CD4-positive, alpha-beta memory T cell (primary cell): ENCODE measurements at places on chromosomes 6 and 20.

DNA sequence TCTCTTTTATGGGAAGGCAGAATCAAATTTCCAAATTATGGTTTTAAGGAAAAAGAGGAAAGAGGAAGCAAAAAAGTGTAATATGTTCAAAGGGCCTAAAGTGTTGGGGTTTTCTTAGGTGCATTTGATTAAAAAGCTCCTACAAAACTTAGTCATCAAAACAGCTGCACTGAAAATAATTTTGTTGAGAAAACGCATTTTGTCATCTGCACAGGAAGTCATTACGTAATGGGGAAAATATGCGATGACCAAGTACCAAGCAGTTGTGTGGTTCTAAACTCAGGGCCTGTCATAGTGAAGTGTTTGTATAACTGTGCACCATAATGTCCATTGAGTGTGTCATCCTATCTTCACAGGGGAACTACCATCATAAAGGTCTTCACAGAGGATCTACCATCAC lies 15.6 kb downstream of the HAO1 start:
- DNase-seq: no peak

DNA sequence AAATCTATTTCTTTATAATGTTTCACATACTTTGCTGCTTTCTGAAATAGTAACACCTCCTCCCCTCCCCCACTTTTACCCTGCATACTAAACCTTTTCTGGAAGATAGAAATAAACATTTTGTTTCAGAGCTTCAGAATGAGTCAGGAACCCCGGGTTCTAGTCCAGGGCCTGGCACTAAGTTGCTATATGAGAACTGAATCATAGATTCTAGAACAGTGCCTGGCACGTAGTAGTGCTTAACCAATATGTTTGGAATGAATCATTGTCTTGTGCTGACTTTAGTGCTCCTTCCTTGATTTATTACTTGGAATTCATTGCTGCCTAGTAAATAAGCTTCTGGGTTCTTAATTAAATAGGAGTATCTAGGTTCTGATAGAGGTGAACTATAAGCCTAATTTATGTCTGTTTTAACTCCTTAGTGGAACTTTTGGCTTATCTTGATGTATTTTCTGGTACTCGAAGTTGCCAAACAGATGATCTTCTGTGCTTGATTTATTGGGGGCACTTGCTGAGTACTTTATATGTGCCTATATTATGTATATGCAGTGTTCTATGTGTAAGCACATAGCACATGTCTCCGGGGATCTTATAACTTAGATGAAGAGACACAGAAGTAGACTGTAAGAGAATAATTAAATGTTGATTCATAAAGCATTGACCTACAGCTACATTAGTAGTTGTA lies 18.6 kb downstream of the TAB2 start:
- DNase-seq: no peak

GRCh38 chr20:37315021-37315451 lies 25.6 kb downstream of the MANBAL start:
- DNase-seq: no peak

- DNase-seq: no peak
Measured at GRCh38 chr6:148398244-148398643, 55.6 kb downstream of the SASH1 start.

GRCh38 chr6:119334535-119335264 lies 14.9 kb downstream of the MAN1A1 start:
- no peak for DNase-seq

- no peak for DNase-seq
Measured at GRCh38 chr6:112384511-112384910, 37.4 kb downstream of the RFPL4B start.

DNA sequence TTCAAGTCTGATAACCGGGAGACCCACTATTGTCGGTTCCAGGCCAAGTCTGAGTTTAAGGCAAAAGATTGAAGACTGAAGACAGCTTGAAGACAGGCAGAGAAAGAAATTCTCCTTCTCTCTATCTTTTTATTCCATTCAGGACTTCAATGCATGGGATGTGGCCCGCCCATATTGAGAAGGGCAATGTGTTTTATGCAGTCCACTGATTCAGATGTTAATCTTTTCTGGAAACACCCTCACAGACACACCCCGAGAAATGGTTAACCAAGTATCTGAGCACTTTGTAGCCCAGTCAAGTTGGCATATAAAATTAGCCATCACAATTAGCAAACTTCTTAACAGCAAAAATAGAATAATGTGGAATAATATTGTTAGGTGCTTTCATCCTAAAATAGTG lies 75.5 kb upstream of the FABP7 start:
- DNase-seq: no peak

- DNase-seq: no peak
Measured at GRCh38 chr6:79094938-79095337, 16.9 kb upstream of the PHIP start.

DNA sequence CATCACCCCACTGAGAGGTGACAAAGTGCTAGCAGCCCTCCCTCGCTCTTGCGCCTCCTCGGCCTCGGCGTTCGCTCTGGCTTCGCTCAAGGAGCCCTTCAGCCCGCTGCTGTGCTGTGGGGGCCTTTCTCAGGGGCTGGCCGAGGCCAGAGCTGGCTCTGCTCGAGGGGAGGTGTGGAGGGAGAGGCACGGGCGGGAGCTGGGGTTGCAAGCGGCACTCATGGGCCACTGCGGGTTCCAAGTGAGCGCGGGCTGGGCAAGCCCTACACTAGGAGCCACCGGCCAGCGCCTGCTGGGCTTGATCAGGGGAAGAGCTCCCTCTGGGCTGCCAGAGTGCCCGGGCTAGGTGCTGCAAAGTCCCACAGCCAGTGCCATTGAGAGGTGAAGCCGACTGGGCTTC lies 964.8 kb upstream of the GJE1 start:
- no peak for DNase-seq

DNA sequence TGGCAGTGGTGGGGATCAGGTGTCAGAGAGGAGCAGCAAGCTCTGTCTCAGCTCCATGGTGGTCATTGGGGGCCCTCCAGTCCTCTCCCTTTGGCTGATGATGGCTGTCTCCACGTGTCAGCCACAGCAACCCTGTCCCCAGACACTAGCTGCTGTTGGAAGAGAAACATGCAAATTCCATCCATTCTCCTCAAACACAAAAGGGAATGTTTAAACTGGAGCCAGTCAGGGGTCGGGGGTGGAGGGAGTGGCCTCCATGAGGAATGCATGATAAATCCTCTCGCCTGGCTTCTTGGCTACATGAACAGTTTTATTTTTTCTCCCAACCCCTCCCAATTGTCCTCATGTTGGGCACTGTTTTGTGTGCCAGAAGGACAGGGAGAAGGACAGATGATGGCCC lies 86.4 kb downstream of the EDN3 start:
- DNase-seq: no peak

GRCh38 chr20:1005452-1006027 lies 3.4 kb upstream of the RSPO4 start:
- DNase-seq: peak; percentile 18

- no peak for DNase-seq
Measured at GRCh38 chr6:41056768-41057490, 3.9 kb downstream of the APOBEC2 start.

DNA sequence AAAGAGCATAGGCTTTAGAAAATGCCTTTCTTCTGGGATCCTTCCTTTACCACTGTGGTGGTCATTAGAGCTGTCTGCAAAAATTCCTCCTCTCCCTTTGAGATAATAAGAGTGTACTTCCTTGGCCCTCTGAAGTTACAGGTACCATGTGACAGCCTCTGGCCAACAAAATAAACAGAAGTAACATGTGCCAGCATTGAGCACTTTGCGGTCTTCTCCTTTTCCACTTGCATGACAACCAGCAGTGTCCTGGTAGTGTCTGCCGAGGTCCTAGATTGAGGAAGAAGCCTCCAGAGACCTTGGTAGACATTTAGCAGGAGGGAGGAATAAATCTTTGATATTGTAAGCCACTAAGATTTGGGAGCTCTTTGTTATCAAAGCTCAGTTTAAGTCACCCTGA lies 87.5 kb upstream of the ARID1B start:
- no peak for DNase-seq

DNA sequence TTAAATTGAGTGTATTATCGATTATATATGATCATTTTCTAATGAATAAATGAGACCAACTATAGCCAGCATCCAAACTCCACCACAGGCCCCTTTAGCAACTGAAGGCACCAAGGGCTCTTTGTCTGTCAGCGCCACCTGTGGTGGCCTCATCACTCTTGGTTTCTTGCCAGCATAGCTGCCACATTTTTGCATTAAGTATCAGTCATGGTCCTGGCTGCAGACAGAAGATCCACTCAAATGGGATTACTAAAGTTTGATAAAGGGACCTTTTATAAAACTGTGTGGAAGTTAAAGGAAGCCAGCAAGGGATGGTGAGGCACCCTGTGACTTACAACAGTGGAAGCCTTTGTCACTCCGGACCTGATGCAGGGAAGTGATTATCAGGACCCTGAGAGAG lies 162.9 kb downstream of the C6orf118 start:
- DNase-seq: no peak

DNA sequence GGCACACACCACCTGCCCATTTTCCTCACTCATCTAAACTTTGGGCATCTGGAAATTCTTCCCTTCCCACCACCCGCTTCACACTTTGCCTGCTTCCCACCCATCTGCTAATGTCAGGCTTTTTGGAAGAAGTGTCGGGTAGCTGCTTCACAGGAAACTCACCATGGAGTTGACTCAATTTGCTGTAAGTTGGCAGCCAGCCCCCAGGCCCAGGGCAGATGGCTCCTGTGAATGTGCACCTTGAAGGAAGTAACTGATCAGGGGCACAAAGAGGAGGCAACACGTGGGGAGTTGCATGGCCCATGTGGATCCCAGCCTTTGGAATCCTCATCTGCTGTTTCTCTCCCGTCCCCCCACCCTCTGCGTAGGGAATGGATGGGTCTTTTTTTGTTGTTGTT lies 87.3 kb downstream of the PPP1R14C start:
- DNase-seq: no peak

- DNase-seq: no peak
Measured at GRCh38 chr6:14110001-14110818, 7.4 kb upstream of the CD83 start.

DNA sequence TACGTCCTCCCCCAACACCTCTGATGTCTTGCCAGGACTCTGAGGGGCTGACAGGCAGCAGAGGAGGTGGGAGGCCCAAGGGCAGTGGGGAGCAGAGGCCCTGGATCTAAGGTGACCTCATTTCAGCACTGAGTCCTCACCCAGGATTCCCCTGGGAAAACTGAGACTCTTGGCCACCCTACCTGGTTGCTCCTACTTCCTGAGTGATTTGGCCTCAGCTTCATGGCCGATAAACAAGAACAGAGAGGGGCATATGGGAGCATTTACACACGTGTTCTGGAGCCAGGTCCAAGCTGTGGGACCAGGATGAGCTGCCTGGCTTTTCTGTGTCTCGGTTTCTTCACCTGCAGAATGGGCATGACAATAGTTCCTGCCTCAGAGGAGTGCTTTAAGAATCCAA lies 133.8 kb downstream of the ANKRD60 start:
- DNase-seq: no peak

GRCh38 chr6:159929819-159930218 lies 39.0 kb downstream of the MAS1 start:
- DNase-seq: peak; percentile 77

DNA sequence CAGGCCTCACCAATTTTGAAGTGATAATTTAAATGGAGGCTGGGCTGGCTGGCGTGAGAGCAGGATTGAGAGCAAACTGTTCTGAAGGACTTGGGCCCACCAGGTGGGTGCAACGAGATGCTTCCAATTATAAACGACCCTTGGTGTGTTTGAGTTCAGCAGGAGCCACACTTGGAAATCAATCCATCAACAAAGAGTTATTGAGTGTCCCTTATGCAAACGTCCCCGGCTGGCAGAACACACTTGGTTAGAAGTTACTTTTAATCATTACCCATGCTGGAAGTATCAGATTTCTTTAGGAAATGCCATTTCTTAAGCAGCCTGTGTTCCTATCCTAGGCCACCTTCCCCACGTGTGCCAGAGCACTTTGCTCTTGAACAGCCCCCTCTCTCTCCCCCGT lies 37.8 kb upstream of the ZNF831 start:
- no peak for DNase-seq

- DNase-seq: peak; percentile 22
Measured at GRCh38 chr6:168370310-168370991, 50.9 kb upstream of the DACT2 start.

DNA sequence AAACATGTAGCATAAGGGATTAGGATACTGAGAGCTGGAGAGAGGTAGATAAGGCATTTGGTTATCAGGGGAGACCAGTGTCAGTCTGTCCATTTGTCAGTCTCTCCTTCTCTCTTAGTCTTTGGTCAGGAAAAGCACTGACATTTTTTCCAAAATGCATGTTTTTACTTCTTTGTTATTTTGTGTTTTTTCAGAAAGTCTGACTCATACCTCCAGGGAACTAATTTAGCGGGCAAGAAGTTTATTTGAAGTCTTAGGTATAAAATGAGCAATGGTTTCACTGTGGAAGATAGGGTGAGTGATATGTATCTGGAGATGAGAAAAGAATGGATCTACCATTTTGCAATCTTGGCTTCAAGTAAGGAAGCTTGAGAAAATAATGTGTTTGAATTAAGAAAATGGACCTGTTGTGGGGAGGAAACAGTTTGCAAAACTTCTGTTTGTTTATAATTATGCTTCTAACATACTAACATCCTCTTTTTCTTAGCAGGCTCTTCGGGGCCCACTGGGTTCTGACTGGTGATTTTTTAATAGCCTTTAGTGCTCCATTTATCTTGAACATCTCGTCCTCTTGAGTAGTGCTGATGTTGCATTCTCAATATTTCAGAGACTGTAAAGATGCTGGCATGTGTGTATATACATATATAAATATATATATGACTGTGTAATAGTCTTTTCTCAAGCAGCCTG lies 66.9 kb upstream of the FABP7 start:
- no peak for DNase-seq

DNA sequence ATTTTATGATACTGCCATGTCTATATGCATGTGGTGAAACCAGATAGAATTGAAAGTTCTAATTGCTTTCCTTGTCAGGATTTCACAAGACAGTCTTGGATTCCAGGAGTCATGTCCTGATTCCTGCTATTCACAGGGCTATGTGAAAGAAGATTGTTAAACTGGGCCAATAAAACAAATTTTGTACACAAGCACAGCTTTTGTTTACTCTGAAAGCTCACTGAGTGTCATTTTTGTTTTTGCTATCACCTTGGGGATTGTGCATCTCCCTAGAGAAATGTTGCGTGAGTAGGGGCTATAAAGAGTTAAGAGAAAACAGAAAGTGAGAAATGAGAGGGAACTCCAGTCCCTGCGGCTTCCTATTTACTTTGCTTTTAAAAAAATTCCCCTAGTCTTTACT lies 627.5 kb downstream of the PKHD1 start:
- no peak for DNase-seq

- DNase-seq: no peak
Measured at GRCh38 chr20:1427457-1428054, 34.7 kb upstream of the FKBP1A start.

GRCh38 chr6:162568266-162568665 lies 159.3 kb downstream of the PRKN start:
- DNase-seq: no peak

DNA sequence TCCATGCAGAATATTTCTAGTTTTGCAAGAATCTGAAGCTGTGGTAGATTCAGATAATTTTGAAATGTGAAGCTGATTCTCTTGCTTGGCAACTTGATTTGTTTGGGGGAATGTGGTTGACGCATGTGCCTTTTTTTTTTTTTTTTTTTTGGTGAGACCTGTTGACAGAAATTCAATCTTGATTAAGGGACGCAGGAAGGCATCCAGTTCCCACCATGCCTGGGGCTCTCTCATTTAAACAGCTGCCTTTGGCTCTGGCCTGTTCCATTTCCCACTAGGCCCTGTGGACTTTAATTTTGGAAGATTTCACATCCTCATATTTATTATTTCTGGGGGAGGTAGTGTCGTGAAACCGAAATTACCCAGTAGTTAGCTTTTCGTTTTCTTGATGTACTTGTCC lies 8.6 kb downstream of the TPX2 start:
- no peak for DNase-seq

GRCh38 chr20:41152108-41152757 lies 14.9 kb downstream of the PLCG1 start:
- DNase-seq: no peak

- DNase-seq: no peak
Measured at GRCh38 chr20:36826554-36827244, 49.2 kb upstream of the TLDC2 start.
